ENCODE measurements at places on chromosomes 12 and 14. TPM values are rescaled to one million over a fixed set of nuclear protein-coding genes. Genes with fewer than 3 reads are reported as not detected.
A peak's percentile ranks its signal among the peaks of the same experiment; 100 is the strongest.

DNA sequence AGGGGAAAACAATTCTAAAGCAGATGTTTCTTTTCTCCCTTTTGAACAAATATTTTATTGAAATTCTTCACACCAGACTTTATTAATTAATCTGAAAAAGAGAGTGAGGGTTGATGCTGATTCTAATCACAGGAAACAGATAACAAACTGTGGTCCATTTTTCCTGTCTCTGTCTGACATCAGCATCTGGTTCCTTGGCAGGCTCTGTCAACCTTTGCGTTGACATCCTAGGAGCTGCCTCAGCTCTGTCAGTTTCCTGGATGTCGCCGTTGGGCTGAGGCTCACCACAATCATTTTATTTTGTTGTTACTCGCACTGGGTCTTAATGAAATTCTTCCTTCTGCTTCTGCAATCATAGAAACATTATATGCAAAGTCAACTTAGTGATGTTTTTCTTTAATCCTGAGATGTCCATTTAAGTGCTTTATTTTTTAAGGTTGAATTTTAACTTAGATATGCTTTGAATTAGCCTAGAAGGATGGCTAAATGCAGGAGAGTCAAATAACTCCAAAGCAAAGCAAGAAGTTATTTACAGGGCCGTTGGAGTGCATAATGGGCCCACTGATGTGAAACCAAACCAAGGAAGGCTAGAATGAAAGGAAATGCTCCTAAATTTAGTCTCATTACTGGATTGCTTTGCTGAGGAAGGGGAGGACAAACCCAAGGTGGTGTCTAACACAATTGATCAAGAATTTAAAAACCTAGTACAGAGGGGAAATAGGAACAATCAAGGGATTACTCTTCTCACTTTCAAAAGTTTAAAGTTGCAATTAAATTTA, 542.4 kb downstream of the FLRT2 start:
- DNase-seq = no peak

DNA sequence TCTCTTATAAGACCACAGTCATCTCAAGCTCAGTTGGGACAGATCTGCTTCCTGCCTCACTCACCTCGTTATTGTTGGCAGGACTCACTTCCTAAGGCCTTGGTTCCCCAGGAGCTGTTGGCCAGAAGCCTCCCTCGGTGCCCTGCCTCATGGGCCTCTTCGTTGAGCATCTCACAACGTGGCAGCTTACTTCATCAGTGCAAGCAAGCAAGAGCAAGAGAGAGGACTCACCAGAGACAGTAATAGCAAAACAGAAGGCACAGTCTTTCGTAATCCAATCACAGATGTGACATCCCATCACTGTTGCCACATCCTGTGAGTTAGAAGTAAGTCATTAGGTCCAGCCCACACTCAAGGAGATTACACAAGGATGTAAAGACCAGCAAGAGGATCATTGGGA, 5.1 kb upstream of the NUMB start:
- peak; percentile 35 for DNase-seq

DNA sequence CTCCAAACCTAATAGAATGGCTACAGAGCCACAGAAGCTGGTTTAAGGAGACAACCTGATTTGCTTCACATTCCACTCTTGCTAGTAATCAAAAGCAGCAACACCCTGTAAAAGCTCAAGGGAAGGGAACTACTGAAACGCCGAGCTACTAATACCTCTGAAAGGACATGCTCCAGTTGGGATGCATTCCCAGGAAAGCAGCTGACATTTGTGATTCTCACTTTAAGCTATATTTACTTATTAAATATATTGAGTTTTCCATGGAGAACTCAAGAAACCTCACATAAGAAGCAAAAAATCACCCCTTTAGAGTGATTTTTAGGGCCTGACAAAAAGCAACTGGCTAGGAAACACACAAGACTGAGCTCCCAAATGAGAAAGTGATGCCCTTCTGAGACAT, 1073.0 kb upstream of the FLRT2 start:
- DNase-seq = no peak

GRCh38 chr12:86196465-86196864, 59.7 kb downstream of the MGAT4C start:
- no peak for DNase-seq

GRCh38 chr12:54988402-54989054, 4.0 kb upstream of the TESPA1 start:
- DNase-seq = peak; percentile 65

GRCh38 chr12:3885277-3886094, 12.3 kb upstream of the PARP11 start:
- no peak for DNase-seq

DNA sequence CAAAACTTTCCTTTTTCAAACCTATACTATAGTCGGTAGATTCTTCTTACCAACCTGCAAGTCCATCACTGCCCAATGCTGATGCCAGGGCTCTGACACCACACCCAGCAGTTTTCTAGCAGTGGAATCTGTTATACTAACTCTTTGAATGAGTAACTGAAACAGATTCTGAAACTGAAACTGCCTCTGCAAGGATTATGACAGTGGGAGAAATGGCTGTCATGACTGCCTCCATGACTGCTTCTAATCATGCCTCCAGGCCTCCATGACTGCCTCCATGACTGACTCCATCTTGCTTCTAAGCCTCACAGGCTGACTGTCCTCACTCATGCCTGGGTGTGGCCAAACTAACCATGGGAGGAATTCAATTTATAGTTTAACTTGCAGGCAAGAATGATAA, 29.4 kb upstream of the OXA1L start:
- no peak for DNase-seq

DNA sequence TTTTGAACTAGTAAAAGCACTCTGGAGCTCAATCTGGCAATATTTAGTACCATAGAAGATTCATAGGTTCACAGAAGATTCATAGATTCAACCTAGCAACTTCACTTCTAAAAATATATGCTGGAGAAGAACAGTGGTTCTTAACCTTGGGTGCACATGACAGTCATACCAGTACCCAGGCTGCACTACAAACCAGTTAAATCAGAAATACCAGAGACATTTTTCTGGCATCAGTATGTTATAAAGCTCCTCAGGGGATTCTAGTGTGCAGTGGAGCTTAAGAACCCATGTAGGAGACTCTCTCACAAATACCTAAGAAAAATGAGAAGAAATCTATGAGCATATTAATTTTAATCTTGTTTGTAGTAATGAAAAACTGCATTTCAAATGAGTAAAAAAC, 46.6 kb downstream of the CNTN1 start:
- no peak for DNase-seq

GRCh38 chr12:122022393-122023338, 982 bp downstream of the BCL7A start:
- peak; percentile 56 for DNase-seq

GRCh38 chr12:11837216-11837934, 187.9 kb downstream of the ETV6 start:
- no peak for DNase-seq

DNA sequence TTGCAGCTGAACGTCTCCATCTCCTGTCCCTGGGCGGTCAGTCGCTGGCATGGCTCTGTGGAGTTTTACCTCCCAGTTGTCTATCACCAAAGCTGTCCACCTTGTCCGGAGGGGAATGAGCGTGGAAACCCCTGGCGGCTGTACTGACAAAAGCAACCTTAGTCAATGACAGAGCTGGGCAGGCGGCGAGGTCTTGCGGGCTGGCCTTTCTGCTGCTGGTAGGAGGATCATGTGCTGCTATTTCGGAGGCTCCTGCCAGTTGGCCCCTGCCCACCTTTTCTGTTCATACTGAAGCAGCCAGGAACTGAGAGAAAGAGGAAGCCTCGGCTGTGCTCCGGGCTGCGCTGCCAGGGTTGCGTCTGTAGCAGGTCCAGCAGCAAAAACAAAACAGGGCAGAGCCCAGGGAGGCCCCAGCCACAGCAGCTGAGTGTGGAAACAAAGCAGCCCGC, 57.7 kb downstream of the HMGA2 start:
- no peak for DNase-seq

Gene LIN7A
- 0.36 TPM for total RNA-seq

Gene INSM2
- not detected for total RNA-seq

Gene PDE3A
- 47.2 TPM for total RNA-seq

Gene EIF2S3B
- 0.22 TPM for total RNA-seq

Gene SERPINA12
- not detected for total RNA-seq

Gene FAM161B
- 6.8 TPM for total RNA-seq
